ENCODE measurements at places on chromosomes 7 and 10.

GRCh38 chr10:108608860-108609259, 1314.5 kb downstream of the XPNPEP1 start:
- DNase-seq, result no peak

DNA sequence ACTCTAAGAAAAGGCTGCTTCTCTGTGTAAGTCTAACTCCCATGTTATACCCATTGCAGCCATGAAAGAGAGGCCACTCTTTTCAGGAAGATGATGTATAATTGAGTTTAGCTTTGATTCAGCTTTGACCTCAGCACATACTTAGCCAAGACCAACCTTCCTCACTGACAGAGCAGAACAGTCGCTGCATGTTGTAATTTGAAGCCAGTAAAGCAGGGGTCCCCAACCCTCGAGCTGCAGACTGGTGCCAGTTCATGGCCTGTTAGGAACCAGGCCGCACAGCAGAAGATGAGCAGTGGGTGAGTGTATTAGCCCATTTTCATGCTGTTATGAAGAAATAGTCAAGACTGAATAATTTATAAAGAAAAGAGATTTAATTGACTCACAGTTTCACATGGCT, 223.9 kb downstream of the GPR158 start:
- no peak for DNase-seq

GRCh38 chr7:13542451-13542850, 447.0 kb downstream of the ETV1 start:
- DNase-seq, result no peak

DNA sequence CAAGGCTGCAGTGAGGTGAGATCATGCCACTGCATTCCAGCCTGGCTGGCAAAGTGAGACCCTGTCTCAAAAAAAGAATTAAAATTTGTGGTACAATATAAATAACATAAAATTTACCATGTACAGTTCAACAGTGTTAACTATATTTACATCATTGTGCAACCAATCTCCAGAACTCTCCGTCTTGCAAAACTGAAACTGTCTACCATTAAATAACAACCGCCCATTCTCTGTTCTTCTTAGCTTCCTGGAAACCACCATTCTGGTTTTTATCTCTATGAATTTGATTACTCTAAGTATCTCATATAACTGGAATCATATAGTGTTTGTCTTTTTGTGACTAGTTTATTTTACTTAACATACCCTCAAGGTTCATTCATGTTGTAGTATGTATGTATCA, 167.6 kb downstream of the AUTS2 start:
- DNase-seq, result no peak

- no peak for DNase-seq
These were observed 94.8 kb upstream of the CDK13 start for GRCh38 chr7:39855325-39855674.

DNA sequence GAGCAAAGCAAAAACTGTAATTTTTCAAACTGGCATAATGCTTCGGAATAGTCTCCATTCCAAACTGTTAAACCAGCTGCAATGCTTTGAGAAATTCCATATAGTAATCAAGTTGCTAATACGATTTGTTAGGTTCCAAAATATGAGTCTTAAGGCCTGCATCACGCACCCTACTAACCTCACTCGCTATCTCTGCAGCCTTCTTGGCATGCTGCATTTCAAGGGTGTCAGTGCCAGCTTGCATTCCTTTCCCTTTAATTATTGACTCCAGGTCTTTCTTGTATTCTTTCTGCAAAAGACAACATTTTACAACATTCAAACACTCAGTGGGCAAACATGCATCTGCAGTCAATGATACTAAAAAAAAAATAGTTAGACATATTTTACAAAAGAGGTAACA, 61.8 kb downstream of the NEBL start:
- no peak for DNase-seq

- DNase-seq, result peak; percentile 73
These were observed 4.2 kb downstream of the SMARCD3 start for GRCh38 chr7:151244196-151244840.

- no peak for DNase-seq
These were observed 169.6 kb downstream of the CCSER2 start for GRCh38 chr10:84497978-84498377.

DNA sequence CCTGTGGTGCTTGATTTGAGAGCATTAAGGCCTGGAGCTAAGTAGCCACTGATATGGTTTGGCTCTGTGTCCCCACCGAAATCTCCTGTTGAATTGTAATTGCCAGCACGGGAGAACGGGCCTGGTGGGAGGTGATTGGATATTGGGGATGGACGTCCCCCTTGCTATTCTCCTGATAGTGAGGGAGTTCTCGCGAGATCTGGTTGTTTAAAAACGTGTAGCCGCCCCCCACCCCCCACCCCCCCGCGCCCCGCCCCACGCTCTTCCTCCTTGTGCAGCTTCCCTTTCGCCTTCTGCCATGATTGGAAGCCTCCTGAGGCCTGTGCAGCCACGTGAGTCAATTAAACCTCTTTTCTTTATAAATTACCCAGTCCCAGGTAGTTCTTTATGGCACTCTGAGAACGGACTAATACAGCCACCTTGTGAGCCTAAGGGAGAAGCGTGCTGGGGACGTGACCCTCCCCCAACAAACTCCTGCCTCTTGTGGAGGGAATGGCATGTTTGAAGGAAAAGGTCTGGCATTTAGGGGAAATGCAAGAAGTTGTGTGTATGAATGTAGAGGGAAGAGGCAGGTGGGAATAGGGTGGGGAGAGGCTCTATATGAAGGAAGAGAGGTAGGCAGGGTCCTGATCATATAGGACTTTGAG, 118.0 kb upstream of the KMT2C start:
- DNase-seq, result no peak

DNA sequence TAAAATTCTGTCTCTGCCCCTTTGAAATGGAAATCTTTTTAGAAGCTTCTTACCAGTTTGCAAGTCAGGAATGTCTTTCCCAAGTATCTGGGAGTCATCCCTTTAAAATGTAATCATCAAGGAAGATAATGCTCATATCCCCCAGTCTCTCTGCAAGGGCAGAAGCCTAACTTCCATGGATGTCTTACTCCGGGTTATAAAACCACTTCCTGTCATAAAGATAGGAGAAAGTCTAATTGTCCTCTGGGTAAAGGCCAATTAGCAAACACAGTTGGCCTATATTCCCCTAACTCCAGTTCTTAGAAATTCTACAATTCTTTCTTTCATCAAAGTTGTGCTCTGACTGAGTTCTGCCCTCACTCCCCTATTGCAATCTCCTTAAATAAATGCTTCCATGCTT, 1631.5 kb upstream of the LRRTM3 start:
- DNase-seq, result no peak

DNA sequence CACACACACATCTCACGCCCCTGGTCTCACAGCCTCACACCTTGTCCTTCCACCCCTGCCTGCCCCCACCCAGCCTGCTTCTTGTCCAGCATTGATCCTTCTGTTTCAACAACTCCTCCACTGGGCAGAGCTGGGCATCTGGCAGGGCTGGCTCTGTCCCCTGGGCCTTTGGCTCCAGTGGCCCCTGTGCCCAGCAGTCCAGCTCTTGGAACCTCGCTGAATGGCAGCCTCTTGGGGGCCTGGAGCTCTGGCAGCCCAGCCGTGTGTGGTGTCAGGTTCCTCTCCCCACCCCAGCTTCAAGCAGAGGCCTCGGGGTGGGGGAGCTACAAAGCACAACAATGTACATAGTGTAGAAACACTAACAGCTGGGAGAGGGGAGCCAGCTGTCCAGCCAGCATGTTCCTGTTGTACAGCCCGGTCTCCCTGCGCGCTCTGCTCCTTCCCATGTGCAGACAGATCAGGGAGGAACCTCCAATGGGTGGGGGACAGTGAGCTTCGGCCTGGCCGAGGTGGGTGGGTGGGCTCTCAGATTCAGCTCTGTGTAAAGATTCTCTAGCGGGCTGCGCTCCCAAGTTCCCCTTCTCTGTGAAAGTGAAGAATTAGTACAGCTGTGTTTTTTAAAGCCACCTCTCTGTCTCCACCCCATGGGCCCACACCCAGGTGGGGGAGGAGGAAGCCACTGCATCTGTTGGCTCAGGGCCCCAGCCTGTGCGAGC, 19.4 kb downstream of the ZMIZ2 start:
- DNase-seq, result no peak
